RCC 7860 (cell line): ENCODE measurements at places on chromosomes 1 and 21.

GRCh38 chr1:160491017-160491416 lies 32.0 kb downstream of the SLAMF6 start:
- no peak for DNase-seq

DNA sequence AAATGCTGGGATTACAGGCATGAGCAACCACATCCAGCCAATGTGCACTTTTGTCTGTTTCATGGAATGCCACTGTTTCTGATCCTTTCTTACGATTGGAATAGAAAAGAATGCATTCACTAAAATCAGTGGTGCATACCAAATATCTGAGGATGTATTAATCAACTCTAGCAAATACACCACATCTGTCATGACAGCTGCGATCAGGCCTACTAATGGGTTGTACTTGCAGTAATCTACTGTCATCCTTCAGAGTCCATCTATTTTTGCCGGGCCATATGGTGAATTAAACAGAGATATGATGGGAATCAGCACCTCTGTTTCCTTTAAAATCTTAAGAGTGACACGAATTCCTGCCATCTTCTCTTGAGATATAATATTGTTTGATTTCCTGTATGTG lies 8.5 kb upstream of the USP1 start:
- no peak for DNase-seq

DNA sequence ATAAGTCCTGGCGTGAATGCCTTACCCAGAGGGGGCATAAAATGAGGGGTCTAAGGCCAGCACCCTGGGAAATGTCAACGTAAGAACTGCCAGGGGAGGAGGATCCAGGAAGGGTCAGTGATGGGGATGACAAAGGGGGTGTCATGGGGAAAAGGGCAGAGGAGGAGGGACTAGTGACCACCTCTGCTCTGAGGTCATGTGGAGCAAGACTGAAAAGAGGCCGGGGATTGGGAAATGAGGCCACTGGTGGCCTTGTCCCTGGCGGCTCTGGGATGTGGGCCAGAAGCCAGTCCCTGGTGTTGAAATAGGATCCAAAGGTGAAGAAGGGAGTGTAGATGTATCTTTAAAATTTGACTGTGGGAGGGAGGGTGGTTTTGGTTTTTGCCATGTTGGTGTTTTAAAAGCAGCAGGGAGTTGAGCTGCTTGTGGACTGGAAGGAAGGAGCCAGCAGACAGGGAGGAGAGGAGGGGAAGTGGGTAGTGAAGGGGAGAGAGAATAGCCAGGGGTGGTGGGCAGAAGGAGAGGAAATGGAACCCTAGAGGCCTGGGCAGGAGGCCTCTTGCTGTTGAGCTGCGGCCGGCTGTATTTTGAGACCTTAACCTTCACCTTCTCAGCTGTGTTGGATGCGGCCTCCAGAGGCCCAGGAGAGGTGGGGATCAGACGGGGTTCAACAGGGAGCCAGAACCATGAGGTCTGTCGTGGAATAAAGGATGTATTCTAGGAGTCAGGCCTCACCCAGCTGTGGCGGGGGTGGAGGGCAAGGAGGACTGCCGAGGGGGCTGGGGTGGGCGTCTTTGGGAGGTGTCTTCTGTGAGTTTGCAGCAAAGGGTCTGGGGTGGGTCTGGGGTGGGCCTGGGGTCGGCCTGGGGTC lies 92.5 kb downstream of the DHRS3 start:
- no peak for DNase-seq

- DNase-seq = no peak
Measured at GRCh38 chr1:201614262-201615015, 75.5 kb downstream of the NAV1 start.

- DNase-seq = no peak
Measured at GRCh38 chr1:214708321-214708955, 105.4 kb downstream of the CENPF start.
